Endothelial cell (in vitro differentiated cells): ENCODE measurements at places on chromosomes 12 and 14. TPM values are rescaled to one million over a fixed set of nuclear protein-coding genes. Genes with fewer than 3 reads are reported as not detected.

GRCh38 chr14:57686304-57686703 is 179.6 kb downstream of the SLC35F4 start:
- no peak for DNase-seq

DNA sequence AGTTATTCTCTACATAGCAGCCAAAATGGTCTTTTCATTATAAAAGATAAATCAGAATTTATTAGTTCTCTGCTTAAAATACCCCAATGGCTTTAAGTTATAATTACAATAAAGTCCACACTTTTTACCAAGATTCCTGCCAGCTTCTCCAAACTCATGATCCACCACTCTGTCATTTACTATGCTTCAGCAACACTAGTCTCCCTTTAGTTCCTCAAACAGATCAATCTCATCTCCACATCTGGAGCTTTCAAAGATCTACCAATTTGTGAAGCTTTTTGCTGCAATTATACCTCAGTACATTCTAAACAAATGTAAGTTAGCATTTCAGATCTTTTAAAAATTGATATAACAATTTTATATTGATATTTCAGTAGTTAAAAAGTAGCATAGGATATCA is 24.9 kb downstream of the CATSPERB start:
- no peak for DNase-seq

DNA sequence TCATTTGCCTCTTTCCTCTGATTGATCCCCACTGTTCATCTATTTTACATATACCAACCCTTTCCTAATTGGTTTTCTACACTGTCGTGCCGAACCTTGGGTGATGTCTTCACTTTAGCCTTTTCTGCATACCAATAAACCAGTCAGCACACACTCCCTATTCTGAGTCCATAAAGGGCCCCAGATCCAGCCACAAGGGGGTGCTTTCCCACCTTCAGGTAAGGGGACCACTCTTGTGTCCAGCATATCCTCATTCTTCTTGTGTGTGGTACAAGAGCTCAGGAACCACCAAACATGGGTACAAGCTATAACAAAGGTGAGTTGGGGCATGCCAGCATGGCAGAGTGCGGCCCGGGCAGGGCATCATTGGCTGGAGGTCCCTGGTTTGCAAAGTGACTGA is 859.8 kb downstream of the FSCB start:
- no peak for DNase-seq

Gene SLC16A7
- 14.6 TPM for total RNA-seq

Gene NGB
- total RNA-seq, result not detected

Gene KRT78
- total RNA-seq, result not detected

Gene ZC2HC1C
- 1.6 TPM for total RNA-seq

- no peak for DNase-seq
Measured at GRCh38 chr12:90745211-90745610, 209.8 kb downstream of the CCER1 start.

Gene DAO
- total RNA-seq, result 0.41 TPM

Gene KSR2
- 0.05 TPM for total RNA-seq

DNA sequence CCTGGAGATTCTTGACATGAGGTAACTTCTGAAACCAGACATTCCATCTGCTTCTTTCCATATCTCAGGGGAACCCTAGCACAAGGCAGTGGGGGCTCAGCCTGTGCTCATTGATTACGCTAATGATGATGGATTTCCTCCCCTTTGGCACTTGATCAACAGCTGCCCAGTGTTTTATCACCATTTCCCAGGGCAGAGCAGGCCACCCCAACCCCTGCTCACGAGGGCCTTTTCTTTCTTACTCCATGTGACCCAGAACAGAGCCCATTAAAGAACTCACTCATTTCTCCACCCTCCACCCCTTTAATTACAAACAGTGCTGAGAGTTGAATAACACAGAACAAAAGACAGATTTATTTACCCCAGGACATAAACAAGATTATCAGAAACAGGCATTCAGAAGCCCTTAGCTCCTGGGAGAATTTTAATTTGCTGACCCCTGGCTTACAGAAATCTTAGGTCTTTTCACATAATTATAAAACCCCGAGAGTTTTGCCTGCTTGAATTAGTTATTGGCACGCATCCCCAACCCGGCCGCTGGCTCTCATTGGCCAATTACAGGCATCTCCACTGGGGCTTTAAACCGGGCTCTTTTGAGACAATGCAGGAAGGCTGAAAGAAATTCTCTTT is 32.0 kb upstream of the CCDC60 start:
- DNase-seq, result no peak

Gene C3AR1
- 0.49 TPM for total RNA-seq

GRCh38 chr12:92661269-92661668 is 41.5 kb upstream of the PLEKHG7 start:
- DNase-seq, result no peak

DNA sequence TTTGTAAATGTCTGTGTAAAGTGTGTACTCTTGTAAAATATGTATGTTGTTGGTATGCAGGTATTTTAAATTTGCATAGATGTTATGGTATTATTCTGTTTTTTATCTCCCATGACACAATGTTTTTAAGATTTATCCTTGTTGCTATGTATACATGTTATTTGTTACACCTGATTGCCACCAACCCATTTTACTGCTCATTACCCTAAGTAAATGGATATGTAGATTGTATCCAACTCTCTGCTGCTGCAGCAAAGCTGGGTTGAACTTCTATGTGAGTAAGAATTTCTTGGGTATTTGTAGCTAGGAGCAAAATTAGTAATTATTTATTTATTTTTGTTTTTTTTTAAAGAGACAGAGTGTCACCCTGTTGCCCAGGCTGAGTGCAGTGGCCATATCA is 6.2 kb downstream of the APAF1 start:
- DNase-seq, result no peak
